ENCODE measurements at places on chromosomes 2 and 18.

DNA sequence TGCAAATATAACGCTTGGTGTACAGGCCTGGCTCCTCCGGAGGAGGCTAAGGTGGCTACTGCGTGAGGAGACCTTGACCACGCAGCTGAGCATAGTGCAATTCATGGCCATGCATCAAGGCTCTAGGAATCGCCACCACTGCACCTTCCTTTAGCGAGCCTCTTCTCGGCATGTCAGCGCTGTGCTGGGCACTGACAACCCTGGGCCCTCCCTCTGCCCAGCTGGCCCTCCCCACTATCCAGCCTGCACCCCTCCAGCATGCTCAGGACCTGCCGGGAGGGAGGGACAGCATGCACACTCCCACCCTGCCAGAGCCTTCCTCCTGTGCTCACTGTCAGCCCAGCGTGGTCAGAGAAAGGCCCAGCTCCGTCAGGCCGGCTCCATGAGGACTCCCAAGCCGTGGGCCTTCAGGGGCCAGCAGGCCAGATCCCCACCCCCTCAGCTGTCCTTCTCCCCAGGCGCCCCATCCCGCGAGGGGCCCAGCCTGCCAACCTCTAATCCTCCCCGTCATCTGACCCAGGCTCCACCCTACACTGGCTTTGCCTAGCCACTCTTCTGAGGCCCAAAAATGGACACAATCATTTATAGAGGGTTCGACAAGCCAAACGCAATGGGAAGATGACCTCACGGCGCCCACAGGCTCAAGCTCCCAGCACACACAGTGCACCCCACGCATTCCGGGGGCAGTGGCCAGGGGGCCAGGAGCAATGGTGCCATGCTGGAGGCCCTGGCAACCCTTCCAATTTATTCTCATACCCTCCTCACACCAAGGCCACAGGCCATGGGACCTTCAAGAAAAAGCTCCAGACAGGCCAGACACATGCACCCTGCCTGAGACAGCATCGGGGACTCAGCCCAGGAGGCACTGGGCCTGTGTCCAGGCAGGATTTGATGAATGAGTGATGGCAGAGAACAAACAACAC is 3.5 kb downstream of the BIN1 start:
- no peak for DNase-seq

- no peak for DNase-seq
Observed at GRCh38 chr2:117137371-117137770, 677.1 kb upstream of the DDX18 start.

- no peak for DNase-seq
Observed at GRCh38 chr2:62339413-62339812, 143.5 kb downstream of the B3GNT2 start.

GRCh38 chr2:20707601-20708000 is 40.7 kb downstream of the GDF7 start:
- no peak for DNase-seq

DNA sequence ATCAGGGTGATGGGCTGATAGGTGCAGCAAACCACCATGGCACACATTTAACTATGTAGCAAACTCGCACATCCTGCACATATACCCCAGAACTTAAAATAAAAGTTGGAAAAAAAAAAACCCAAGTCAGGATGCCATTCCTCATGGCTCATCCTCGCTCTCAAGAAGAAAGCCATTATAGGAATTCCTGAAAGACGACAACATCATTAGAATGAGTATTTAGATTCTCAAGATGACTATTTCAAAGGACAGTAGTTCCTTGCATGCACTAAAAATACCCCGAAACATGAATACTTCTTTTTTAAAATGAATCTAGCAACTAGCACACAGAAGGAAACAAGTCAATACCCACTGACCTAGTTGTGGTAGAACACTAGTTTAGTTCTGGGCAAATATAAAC is 285.8 kb upstream of the REV1 start:
- DNase-seq = no peak

GRCh38 chr2:78993518-78994148 is 31.9 kb upstream of the REG3G start:
- no peak for DNase-seq

DNA sequence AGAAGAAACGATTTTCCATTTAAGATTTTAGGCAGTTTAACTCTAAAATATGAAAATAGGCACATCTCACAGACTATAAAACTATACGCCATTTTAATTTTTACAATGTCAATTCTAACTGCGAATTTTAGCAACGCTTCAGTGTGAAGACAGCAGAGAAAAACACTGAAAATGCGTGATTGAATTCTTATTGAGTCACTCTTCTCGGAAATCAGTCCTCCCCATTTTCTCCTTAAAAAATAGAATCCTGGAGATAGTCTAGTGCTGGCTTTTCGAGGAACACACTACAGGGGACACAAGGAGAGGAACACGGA is 373 bp upstream of the TAF4B start:
- DNase-seq = no peak

DNA sequence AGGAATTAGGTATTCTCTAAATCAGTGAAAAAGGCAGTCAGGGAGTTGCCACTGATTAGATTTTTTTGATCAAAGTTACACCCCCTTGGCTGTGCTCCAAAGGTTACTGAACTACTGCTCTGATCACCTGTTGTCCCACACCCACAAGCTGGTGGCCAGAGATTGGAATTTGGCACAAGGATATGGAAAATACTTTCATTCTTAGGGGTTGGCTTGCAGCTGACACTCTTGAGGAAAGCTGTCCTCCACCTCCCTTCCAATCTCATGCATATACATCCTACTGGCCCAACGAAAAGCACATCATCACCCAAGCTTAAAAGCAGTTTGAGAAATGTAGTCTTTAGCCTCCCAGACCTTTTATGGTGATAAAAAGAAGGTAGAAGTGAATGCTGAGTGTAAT is 329.5 kb upstream of the CHAC2 start:
- no peak for DNase-seq

DNA sequence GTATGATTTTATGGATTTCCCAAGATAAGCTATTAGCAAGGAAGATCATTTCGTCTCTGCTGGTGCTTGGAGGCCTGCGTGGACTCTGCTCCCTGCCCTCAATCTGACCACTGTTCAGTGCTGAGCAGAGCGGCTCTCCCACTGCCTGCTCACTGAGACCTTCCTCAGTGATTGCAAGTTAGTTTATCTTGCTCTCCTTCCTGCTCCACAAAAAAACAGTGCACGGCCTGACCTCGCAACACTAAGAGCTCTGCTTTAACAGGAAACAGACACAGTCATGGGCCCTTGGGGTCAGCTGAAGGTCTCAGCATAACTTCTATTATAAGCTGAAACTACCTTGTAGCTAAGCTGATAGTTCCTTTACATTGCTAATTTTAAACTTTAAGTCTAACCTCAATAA is 53.1 kb downstream of the PRELID3A start:
- no peak for DNase-seq

DNA sequence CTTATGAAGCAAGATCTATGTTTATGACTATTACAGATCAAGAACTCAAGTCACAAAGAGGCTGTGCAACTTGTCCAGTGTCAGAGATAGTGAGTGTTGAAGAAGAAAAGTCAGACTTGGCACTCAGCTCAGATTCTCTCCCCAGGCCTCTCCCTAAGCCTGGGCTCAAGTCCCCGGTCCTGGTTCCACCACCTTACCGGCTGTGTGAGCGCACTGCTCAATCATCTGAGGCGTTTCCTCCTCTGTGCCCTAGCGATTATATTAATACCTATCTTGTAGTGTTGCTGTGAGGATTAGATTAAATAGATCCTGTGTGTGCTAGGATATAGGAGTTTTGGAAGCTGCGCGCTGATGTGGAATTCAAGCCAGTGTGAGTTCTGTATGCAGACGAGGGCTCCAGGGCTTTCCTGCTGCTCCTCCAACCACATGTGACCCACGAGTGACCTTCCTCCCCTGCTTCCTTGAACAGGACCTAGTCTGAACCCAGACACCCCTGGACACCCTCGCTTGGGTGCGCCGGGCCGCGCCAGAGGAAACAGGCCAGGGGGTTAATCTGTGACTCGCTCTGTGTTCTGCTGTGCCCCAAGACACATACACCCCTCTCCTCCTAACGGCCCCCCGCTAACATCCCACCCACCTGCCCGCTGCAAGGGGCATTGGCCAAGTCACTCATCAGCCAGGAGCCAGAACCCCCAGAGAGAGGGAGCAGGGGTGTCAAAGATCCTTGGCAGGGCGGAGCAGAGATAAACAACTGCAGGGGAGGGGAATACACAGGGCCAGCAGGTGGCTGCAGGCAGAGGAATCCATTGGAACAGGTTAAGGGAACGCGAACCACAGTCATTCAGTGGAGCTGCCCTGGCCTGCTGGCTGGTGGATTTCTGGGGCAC is 38.3 kb downstream of the TNS1 start:
- no peak for DNase-seq

GRCh38 chr2:171174075-171174474 is 13.4 kb upstream of the TLK1 start:
- no peak for DNase-seq

GRCh38 chr2:1817256-1818051 is 73.1 kb upstream of the PXDN start:
- DNase-seq = peak; percentile 19

DNA sequence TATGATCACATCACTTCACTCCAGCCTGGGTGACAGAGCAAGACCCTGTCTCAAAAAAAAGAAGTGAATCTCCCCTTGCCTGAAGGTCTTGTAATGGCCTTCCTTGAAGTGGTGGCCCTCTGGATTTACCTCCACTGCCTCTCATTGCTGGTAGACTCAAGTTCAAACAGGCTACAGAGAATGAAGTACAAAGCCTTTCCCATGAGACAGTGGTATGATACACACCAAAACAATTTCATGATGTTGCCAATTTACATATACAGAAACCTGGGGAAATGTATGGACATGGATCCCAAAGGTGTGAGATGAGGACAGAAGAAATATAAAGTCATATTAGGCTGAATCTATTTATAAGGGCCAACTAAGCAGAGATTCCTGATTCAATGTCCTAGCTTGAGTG is 4.8 kb upstream of the NOTO start:
- no peak for DNase-seq

DNA sequence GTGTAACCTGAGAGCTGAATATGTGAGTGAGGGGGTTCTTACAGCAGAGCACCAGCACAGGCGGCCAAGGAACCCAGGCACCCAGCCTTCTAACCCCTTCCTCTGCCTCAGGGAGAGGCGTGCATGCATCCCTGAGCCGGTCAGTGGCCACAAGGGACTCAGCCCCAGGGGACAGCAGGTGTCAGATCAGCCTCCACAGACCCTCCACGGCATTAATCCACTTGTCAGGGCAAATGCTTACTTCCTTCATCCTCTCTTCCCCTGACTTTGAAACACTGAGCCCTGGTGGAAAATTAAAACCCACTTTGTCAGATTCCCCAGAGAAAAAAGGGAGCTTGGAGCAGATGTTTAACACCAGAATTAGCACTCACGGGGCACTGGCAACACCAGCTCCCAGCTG is 60.5 kb upstream of the SMAD2 start:
- DNase-seq = no peak

DNA sequence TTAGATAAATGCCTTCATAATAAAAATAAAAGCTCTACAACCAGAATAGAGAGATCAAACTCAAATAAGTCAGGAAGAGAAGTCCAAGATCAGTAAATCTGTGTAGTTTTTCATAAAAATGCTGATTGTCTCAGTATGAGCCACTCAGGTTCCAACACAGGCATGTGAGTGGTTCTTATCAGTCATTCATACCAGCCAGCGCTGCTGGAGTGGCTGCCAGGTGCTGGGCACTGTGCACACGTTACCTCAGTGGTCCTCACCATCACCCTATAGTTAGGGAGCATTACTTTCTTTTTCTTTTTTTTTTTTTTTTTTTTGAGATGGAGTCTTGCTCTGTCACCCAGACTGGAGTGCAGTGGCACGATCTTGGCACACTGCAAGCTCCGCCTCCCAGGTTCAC is 23.8 kb downstream of the CNDP1 start:
- no peak for DNase-seq

GRCh38 chr2:26174691-26175465 is 2.0 kb downstream of the GAREM2 start:
- DNase-seq = no peak

DNA sequence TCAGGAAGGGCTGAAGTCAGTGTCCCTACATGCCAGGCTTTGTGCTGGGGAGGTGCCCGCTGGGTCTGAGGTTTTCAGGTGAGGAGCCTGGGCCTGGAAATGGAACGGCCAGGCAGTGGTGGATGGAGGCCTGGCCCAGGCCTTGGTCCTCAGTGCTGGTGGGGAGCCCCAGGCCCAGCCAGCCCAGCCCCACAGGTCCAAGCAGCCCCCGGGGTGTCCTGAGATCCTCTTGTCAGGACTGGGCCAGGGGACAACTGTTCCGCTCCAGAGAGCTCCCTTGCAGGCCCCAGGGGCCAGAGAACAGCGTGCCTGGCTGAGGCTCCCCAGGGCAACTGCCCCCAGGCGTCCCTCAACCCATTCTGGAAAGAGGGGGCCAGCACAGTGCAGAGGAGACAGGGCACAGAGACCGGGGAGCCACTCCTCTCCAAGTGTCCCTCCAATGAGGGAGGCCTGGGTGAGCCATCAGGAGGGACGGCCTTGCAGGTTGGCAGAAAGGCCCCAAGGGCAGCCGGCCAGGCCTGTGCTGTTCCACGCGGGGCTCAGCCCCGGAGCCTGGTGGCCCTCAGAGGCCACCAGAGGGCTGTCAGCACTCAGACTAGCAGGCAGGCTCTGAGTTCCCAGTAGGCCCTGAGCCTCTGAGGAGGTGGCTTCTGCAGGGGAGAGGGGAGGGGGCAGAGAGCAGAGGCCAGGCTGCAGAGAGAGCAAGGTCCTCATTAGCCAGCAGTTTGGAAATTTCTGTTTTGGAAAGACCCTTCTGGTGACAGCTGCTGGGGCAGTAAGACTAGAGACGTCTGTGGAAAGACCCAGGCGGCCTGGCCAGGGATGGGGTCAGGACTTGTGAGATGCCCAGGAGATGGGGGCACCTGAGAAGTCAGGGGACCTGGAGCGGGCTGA is 29.4 kb upstream of the SNED1 start:
- DNase-seq = no peak

DNA sequence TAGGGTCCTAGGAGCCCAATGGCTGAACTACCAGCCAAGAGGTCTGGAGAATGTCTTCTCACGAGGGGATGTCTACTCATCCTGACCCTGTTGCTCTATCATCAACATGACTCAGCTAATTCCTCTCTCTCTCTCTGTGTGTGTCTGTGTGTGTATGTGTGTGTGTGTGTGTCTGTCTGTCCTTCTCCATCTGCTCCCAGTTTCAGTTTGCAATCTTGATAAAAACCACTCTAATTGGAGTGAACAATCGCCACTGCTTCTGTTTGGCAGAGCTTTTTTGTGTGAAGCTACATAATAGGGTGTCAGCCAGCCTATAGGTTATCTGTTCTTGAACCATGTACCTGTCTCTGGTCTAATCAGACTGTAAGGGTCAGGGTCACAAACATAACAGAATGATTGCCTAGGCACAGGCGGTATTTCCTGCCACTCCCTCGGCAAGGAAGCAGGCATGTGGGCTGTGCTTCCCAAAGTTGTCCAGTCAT is 219.8 kb downstream of the SH3BP4 start:
- no peak for DNase-seq

DNA sequence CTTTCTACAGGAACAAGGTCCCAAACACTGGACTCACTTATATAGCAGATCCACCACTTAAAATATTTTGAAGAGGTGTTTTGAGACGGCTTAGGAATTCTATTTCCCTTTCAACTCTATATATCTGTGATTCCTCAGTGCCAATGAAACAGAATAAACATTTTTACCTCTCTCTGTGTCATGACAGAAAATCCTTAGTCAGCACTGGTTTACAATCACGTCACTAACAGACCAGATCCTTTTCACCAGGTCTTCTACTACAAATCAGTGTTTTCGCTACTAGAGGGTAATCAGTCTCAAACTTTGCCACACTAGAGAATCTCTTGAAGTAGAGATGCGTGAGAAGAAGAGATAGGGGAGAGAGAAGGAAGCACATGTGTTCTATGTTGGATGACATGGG is 325.6 kb downstream of the SS18 start:
- no peak for DNase-seq
